ENCODE measurements at places on chromosomes 3 and 15. TPM values are rescaled to one million over a fixed set of nuclear protein-coding genes. Genes with fewer than 3 reads are reported as not detected.

RTP4 gene
- 5.6 TPM for total RNA-seq

KCNAB1 gene
- total RNA-seq = 3.2 TPM

CDCP1 gene
- 19.1 TPM for total RNA-seq

XIRP1 gene
- total RNA-seq = not detected

LYZL4 gene
- not detected for total RNA-seq

AADAC gene
- total RNA-seq = 3.2 TPM

RETNLB gene
- total RNA-seq = not detected

FANCD2OS gene
- not detected for total RNA-seq

CKMT1A gene
- total RNA-seq = 1.9 TPM

ZIC1 gene
- not detected for total RNA-seq

GOLGA8Q gene
- total RNA-seq = 2.3 TPM

- no peak overlapping the region for H3K4me3 ChIP-seq
- peak; percentile 85 for DNase-seq
- H3K36me3 ChIP-seq = peaks cover 23% of the 10 kb centered on the region
- no peak overlapping the region for H3K27ac ChIP-seq
Measured at GRCh38 chr3:195876297-195877064, 31.9 kb downstream of the TNK2 start.

GRCh38 chr15:95295363-95295762 is 1035.1 kb upstream of the NR2F2 start:
- no peak for DNase-seq
- H3K27ac ChIP-seq = no peak overlapping the region
- H3K27me3 ChIP-seq = peaks cover 7% of the 10 kb centered on the region

DNA sequence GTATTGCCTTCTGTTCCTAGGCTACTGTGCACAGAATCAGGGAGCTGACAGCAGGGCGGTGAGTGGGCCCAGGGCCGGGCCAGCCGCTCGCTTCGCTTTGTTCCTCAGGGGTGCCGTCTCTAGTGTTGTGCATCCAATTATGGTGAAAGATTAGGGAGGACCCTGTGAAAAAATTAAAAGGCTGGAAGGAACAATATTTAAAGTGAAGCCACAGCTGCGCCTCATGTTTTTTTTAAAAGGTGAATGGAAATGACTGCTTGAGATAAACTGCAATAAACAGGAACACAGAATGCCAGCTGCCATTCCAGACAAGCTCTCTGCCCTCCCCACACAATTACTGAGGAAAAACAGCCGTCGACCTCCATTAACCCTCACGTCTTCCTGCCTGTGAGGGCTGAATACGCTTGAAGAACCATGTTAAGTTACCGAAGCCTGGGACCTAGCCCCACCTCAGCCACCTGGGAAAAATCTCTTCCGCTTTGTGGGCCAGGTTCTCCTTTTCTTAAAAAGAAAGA is 132.0 kb upstream of the IL12A start:
- H3K27me3 ChIP-seq = no peaks in the 10 kb centered on the region
- H3K27ac ChIP-seq = no peak overlapping the region
- no peak for DNase-seq
- H3K4me1 ChIP-seq = peaks cover 37% of the 10 kb centered on the region

DNA sequence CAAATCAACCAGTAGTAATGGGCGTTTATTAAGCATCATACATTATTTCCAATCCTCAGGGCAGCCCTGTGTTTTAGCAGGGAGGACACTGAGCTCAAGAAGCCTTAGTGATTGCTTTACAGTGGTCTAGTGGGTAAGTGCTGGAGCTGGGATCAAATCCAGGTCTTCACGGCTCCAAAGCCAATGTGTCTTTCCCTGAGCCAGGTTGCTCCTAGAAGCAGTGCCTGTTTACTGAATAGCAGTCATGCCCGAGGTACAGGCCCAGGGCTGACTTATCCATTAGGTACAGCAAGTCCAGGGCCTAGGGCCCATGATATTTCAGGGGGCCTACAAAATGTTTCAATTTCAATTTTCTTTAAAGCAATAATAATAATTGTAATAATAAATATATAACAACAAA is 9.6 kb upstream of the SMAD6 start:
- no peaks in the 10 kb centered on the region for H3K36me3 ChIP-seq
- no peak overlapping the region for H3K27ac ChIP-seq
- no peak for DNase-seq
- H3K4me3 ChIP-seq = no peak overlapping the region
- H3K27me3 ChIP-seq = no peaks in the 10 kb centered on the region

GRCh38 chr3:159928666-159929065 is 60.0 kb upstream of the IL12A start:
- H3K4me3 ChIP-seq = no peak overlapping the region
- DNase-seq = no peak
- no peaks in the 10 kb centered on the region for H3K36me3 ChIP-seq
- H3K27ac ChIP-seq = no peak overlapping the region
- no peaks in the 10 kb centered on the region for H3K27me3 ChIP-seq
- no peaks in the 10 kb centered on the region for H3K4me1 ChIP-seq

GRCh38 chr15:53753813-53754212 is 5.7 kb downstream of the WDR72 start:
- no peak overlapping the region for H3K4me3 ChIP-seq
- H3K36me3 ChIP-seq = no peaks in the 10 kb centered on the region
- H3K27me3 ChIP-seq = no peaks in the 10 kb centered on the region

DNA sequence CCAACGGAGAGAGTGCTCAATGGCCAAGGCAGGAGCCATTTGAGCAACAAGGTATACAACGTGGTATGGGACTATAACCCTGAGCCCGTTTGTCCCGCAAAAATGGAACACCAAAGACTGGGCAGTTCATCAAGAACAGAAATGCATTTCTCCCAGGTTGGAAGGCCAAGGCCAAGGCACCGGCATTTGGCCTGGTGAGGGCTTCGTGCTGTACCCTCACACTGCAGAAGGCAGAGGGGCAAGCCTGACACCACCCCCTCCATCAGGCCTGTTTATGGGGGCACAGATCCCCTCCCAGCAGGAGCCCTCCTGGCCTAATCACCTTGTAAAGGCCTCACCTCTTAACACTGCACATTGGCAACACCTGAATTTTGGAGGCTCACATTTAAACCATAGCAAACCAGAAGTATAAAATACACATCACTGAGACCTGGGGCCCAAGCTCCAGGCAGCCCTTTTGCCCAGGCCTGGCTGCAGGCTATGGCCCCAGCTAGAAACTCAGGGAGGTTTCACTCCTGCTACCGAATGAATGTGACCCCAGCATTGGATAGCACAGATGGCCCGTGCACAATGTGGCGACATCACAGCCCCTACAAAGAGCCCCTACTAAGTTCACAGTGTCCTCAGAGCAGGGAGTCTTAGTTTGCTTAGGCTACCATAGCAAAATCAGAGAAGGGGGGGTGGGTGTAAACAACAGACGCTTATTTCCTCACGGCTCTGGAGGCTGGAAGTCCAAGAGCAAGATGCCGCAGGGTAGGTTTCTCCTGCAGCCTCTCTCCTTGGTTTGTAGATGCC is 47.1 kb downstream of the KLF15 start:
- no peak overlapping the region for H3K27ac ChIP-seq
- H3K36me3 ChIP-seq = no peaks in the 10 kb centered on the region
- no peak overlapping the region for H3K4me3 ChIP-seq
- H3K27me3 ChIP-seq = no peaks in the 10 kb centered on the region

GRCh38 chr15:75508840-75509532 is 57.5 kb upstream of the SIN3A start:
- no peaks in the 10 kb centered on the region for H3K27me3 ChIP-seq
- H3K4me3 ChIP-seq = no peak overlapping the region
- no peak for DNase-seq
- H3K36me3 ChIP-seq = peaks cover 57% of the 10 kb centered on the region

- no peaks in the 10 kb centered on the region for H3K36me3 ChIP-seq
- peaks cover 13% of the 10 kb centered on the region for H3K4me1 ChIP-seq
- no peak overlapping the region for H3K27ac ChIP-seq
- no peaks in the 10 kb centered on the region for H3K27me3 ChIP-seq
Measured at GRCh38 chr3:56927855-56928254, 126.1 kb upstream of the ARHGEF3 start.

DNA sequence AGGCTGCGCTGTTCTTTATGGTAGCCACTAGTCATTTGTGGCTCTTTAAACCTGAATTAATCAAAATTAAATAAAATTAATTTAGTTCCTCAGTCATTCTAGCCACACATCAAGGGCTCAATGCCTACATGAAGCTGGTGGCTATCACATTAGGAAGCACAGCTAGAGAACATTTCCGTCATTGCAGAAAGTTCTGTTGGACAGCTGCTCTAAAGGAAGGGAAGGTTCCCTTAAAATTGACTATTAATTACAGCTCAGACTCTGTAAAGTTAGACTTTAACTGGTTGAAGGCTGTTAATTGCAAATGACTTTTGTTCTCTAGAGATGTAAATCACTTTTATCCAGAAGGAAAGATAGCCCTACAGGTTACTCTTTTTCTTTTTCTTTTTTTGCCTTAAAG is 202.7 kb upstream of the ADAMTS9 start:
- no peak overlapping the region for H3K27ac ChIP-seq
- H3K36me3 ChIP-seq = no peaks in the 10 kb centered on the region

GRCh38 chr3:11716573-11717290 is 73.0 kb upstream of the VGLL4 start:
- no peaks in the 10 kb centered on the region for H3K36me3 ChIP-seq
- no peak for DNase-seq
- no peaks in the 10 kb centered on the region for H3K27me3 ChIP-seq
- peak overlapping the region; percentile 93 for H3K27ac ChIP-seq

DNA sequence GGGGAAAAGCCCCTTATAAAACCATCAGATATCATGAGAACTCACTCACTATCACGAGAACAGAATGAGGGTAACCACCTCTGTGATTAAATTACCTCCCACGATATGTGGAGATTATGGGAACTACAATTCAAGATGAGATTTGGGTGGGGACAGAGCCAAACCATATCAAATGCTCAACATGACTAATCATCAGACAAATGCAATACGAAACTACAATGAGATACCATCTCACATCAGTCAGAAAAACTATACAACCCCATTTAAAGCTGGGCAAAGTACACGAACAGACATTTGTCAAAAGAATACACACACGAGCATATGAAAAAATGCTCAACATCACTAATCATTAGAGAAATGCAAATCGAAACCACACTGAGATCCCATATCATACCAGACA is 67.7 kb downstream of the SCAPER start:
- no peak for DNase-seq
- no peak overlapping the region for H3K27ac ChIP-seq
- H3K4me3 ChIP-seq = no peak overlapping the region
- H3K27me3 ChIP-seq = no peaks in the 10 kb centered on the region
- H3K4me1 ChIP-seq = no peaks in the 10 kb centered on the region

- H3K27ac ChIP-seq = no peak overlapping the region
- no peaks in the 10 kb centered on the region for H3K27me3 ChIP-seq
- no peak overlapping the region for H3K4me3 ChIP-seq
- no peaks in the 10 kb centered on the region for H3K4me1 ChIP-seq
- H3K36me3 ChIP-seq = no peaks in the 10 kb centered on the region
Measured at GRCh38 chr3:55782807-55783206, 295.7 kb upstream of the WNT5A start.

- H3K36me3 ChIP-seq = no peaks in the 10 kb centered on the region
- H3K27me3 ChIP-seq = peaks cover 14% of the 10 kb centered on the region
- H3K27ac ChIP-seq = peak overlapping the region; percentile 3
- H3K4me3 ChIP-seq = no peak overlapping the region
Measured at GRCh38 chr3:13068269-13069010, 4.8 kb downstream of the IQSEC1 start.

DNA sequence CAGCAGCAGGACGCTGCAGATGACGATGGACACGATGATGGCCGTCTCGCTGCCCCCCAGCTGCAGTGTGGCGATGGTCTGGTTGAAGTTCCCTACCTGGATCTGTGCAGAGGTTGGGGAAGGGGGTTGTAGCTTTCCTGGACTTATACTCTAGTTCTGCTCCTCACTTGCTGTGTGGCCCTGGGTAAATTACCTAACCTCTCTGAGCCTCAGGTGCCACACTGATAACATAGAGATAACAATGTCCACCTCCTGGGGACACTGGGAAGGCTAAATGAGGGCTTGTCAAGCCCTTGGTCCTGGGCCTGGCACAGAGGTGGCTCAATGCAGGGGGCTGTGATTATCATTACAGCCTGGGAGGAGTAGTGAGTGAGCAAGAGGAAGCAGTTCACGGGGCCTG is 26.9 kb downstream of the H1-8 start:
- H3K27me3 ChIP-seq = no peaks in the 10 kb centered on the region
- H3K36me3 ChIP-seq = peaks cover 100% of the 10 kb centered on the region
- H3K4me3 ChIP-seq = no peak overlapping the region
- no peak for DNase-seq

DNA sequence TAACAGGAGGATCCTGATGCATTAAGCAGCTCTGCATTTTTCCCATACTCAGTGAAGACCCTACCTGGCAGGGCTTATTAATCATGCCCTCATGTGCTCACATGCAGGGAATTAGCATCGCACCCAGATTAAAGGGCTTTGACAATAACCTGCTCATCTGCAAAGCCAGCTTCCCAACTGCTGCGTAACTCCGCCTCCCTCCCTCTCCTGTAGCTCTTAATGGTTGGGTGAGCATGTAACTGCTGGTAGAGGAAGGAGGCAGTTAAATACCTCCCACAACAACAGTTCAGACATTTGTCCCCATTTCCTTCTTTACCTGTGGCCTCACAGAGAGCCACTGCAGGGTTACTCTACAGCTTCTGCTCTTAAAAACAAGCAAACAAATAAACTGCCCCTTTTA is 203.6 kb upstream of the WNT5A start:
- H3K4me3 ChIP-seq = no peak overlapping the region
- no peaks in the 10 kb centered on the region for H3K4me1 ChIP-seq
- peak overlapping the region; percentile 66 for H3K27ac ChIP-seq
- DNase-seq = no peak

- no peaks in the 10 kb centered on the region for H3K27me3 ChIP-seq
- H3K36me3 ChIP-seq = no peaks in the 10 kb centered on the region
- no peak for DNase-seq
- H3K27ac ChIP-seq = no peak overlapping the region
Measured at GRCh38 chr3:63442918-63443317, 164.8 kb downstream of the SYNPR start.

DNA sequence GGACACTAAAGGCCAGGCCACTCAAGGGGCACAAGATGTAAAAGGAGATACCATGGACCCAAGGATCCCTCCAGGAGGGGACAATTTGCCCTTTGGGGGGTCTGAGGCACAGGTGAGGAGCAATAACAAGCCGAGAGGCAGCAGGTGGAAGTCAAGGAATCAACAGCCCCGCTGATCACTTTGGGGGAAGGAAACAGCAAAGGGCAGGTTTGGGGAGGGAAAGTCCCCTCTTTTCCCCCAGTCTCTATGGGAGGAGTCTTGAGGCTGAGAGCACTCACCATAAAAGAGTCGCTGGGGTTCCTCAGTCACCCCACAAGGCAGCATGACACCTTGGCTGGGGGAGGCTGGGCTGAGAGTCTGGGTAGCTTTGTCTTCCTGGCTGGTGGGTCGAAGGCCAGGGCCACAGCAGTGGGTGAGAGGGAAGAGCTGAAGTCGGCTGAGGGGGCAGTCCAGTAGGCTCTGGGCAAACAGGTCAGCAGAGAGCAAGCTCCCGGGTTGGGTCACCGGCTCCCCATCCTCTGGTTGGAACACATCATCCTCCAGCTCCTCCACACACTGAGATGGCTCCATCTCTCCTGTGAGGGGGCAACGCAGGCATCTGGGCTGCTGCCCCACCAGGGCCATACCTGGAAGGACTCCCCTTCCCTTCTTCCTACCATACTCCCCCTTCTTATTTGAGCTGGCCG is 3.0 kb downstream of the BMF start:
- H3K4me1 ChIP-seq = peaks cover 68% of the 10 kb centered on the region
- no peak overlapping the region for H3K4me3 ChIP-seq
- H3K27me3 ChIP-seq = no peaks in the 10 kb centered on the region
- no peak for DNase-seq

- H3K4me3 ChIP-seq = no peak overlapping the region
- peaks cover 9% of the 10 kb centered on the region for H3K27me3 ChIP-seq
- no peaks in the 10 kb centered on the region for H3K36me3 ChIP-seq
Measured at GRCh38 chr3:107892955-107893624, 197.7 kb downstream of the CD47 start.
